RKO (cell line): ENCODE measurements at places on chromosomes 11 and 22.

DNA sequence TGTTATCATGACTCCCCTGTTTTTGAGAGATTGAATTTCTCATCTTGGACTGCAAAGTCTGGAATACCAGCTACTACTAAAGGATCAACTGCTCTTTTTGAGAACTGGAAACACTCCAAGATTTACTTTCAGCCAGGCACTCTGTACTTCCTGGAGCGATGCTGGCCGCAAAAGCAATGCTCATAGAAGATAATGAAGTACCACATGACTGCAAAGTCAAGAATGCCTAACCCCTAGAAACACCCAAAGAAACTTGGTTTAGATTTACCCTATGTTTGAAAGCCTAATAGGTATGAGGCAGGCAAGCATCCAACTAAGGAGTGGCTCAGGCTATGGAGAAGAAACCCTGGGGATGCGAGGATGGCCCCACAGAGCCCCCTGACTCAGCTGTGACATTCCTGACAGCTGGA is 47.7 kb upstream of the ARHGAP20 start:
- no peak for DNase-seq

GRCh38 chr11:12243911-12244550 is 133.3 kb upstream of the PARVA start:
- DNase-seq: no peak

DNA sequence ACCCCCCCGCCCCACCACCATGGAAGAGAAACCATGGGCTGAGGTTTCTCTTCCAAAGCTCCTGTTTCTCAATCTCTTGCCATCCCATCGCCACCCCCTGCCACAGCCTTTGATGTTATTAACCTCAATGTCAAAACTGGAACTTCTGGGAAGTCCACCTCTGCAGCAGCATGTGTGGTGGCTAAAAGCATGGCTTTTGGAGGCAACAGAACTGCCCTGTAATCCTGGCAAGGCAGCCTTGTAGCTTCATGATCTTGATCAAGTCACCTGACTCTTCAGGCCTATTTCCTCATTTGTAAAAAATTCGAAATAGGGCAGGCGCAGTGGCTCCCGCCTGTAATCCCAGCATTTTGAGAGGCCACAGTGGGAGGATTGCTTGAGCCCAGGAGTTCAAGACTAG is 3.5 kb upstream of the COX8A start:
- no peak for DNase-seq

- DNase-seq: no peak
Measured at GRCh38 chr11:13271060-13271693, 6.4 kb upstream of the BMAL1 start.

- DNase-seq: no peak
Measured at GRCh38 chr11:95426823-95427462, 195.9 kb upstream of the SESN3 start.
